ENCODE measurements at places on chromosomes 1 and 21. TPM values are rescaled to one million over a fixed set of nuclear protein-coding genes. Genes with fewer than 3 reads are reported as not detected.

DNA sequence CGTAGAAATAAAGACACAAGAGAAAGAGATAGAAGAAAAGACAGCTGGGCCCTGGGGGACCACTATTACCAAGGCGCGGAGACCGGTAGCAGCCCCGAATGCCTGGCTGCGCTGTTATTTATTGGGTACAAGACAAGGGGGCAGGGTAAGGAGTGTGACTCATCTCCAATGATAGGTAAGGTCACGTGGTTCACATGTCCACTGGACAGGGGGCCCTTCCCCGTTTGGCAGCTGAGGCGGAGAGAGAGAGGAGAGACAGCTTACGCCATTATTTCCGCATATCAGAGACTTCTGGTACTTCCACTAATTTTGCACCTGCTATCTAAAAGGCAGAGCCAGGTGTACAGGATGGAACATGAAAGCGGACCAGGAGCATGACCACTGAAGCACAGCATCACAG, 4.1 kb upstream of the TPRG1L start:
- H3K27me3 ChIP-seq = no peaks in the 10 kb centered on the region
- DNase-seq = no peak
- no peak overlapping the region for H3K27ac ChIP-seq
- H3K36me3 ChIP-seq = peaks cover 4% of the 10 kb centered on the region
- H3K4me3 ChIP-seq = no peak overlapping the region

The OTUD7B gene
- total RNA-seq = 2.0 TPM

The TP73 gene
- not detected for total RNA-seq

DNA sequence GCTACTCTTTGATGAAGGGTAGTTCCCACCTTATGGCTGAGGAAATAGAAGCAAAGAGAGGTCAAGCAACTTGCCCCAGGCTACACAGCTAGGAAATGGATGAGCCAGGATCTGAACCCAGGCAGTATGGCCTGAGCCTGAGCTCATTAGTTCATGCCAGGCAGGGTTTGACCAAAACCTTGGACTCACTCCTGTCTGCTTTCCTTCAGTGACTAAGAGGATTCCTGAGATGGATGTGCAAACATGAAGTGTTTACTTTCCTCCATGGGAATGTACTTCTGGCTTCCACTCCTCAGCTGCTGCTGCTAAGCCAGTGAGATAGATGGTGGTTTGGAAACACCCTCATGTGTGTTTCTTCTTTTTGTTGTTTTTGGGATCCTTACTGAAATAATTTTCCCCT, 35.1 kb upstream of the ERRFI1 start:
- no peaks in the 10 kb centered on the region for H3K27me3 ChIP-seq
- H3K4me1 ChIP-seq = no peaks in the 10 kb centered on the region
- no peak overlapping the region for H3K27ac ChIP-seq
- H3K4me3 ChIP-seq = no peak overlapping the region

DNA sequence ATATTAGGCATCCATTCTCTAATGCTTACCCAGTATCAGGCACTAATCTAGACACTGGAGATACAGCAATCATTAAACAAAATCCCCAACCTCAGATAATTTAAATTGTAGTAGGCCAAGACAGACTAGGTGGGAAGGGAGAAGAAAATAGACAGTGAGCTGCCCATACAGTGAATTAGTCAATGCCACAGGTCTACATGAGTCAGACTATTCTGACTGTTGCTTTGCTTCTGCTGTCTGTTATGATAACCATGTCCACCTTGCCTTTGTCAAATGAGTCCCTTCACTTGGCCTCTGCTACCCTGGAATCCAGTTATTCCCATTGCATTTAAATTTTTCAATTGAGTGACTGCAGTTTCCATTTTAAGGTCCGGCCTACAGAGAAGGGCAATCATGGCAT, 59.5 kb downstream of the PIK3R3 start:
- no peak for DNase-seq
- no peaks in the 10 kb centered on the region for H3K4me1 ChIP-seq
- no peaks in the 10 kb centered on the region for H3K36me3 ChIP-seq
- no peak overlapping the region for H3K27ac ChIP-seq
- H3K4me3 ChIP-seq = no peak overlapping the region
- no peaks in the 10 kb centered on the region for H3K27me3 ChIP-seq

- H3K4me1 ChIP-seq = no peaks in the 10 kb centered on the region
- no peak for DNase-seq
- H3K27me3 ChIP-seq = peaks cover 3% of the 10 kb centered on the region
- no peak overlapping the region for H3K27ac ChIP-seq
These were observed 50.1 kb downstream of the KLHDC7A start for GRCh38 chr1:18530587-18531502.

The CELA3A gene
- not detected for total RNA-seq

GRCh38 chr21:46058431-46059145, 39.3 kb upstream of the COL6A2 start:
- DNase-seq = peak; percentile 6
- H3K27ac ChIP-seq = no peak overlapping the region
- H3K36me3 ChIP-seq = no peaks in the 10 kb centered on the region
- H3K4me3 ChIP-seq = no peak overlapping the region
- peaks cover 12% of the 10 kb centered on the region for H3K4me1 ChIP-seq

- no peaks in the 10 kb centered on the region for H3K36me3 ChIP-seq
- H3K27ac ChIP-seq = no peak overlapping the region
- H3K4me3 ChIP-seq = no peak overlapping the region
- no peaks in the 10 kb centered on the region for H3K27me3 ChIP-seq
- DNase-seq = no peak
- no peaks in the 10 kb centered on the region for H3K4me1 ChIP-seq
These were observed 41.7 kb upstream of the CD2 start for GRCh38 chr1:116712510-116712909.

The ZBTB37 gene
- 16.0 TPM for total RNA-seq

- DNase-seq = peak; percentile 47
- peaks cover 98% of the 10 kb centered on the region for H3K4me1 ChIP-seq
- peak overlapping the region; percentile 77 for H3K27ac ChIP-seq
These were observed 28.6 kb downstream of the CD247 start for GRCh38 chr1:167489571-167490340.

The COL6A1 gene
- total RNA-seq = 8.0 TPM

The LCK gene
- total RNA-seq = 188 TPM

The BEST4 gene
- total RNA-seq = 1.0 TPM

The UTS2 gene
- total RNA-seq = not detected

The HPCA gene
- total RNA-seq = not detected

DNA sequence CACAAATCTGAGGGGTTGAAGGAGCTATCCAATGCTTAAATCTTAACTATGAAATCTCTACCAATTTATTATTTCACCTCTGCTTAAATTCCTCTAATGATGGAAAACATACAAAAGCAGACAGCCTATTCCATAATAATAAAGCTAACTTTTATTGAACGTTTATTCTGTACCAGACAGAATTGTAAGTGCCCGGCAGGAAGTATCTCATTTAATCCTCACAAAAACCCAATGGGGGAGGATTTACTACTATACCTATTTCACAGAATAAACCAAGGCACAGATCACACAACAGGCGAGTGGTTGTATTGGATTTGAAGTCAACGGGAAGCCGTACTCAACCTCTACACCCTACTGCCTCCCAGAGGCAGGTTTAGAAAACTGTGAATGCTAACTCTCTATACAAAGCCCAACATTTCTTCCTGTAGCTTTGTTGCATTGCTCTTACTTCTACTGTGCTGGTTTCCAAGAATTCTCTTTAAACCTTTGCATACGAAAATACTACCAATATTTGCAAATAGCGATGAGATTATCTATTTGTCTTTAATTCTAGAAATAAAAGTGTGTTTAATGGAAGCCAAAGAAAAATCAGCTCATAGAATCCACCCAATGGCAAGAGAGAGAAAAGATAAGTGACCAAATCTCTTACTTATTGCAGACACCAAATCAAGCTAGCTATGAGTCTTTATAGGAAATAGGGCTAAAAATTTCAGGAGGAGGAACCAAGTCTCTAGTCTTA, 33.5 kb upstream of the C1orf53 start:
- H3K27me3 ChIP-seq = no peaks in the 10 kb centered on the region
- H3K27ac ChIP-seq = no peak overlapping the region
- H3K36me3 ChIP-seq = no peaks in the 10 kb centered on the region
- no peak for DNase-seq

The NTRK1 gene
- 0.52 TPM for total RNA-seq
